ENCODE measurements at places on chromosomes 2 and 18. TPM values are rescaled to one million over a fixed set of nuclear protein-coding genes. Genes with fewer than 3 reads are reported as not detected.

DNA sequence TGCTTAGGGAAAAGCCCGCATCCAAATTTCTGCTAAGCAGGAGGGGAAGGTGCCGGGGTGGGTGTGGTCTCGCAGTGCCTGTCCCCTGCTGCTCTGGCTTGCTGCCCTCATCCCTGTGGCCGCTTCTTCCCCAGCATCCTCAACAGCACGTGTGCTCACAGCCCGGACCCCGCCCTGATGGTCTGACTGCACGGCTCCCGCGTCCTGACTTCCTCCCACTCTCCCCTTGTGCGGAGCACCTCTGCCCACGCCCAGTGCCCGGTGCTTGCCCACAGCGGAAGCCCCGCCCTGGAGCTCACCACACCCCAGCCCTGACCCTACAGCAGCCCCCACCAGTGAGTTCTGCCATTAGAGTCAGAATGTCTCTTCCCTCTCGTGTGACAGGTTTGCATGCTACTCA, 277.9 kb downstream of the NDUFA10 start:
- no peak for DNase-seq

GRCh38 chr2:144642131-144642530, 122.2 kb upstream of the ZEB2 start:
- DNase-seq: no peak

DNA sequence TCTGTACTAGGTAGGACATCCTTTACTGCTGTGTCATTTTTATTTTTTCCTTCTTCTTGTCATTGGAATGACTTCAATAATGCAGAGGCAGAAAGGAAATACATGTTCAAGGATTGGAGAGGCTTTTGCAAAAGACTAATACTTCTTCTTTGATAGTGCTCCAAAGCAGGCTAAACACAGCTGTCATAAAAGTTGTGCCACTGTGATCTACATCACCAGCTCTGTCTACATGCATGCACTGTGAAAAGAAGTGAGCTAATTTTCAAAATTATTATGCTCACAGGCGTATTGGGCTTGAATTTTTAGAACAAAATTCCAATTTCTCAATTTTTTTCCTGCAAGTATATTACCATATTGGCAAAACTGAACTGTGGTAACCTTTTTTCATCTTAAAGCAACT, 37.5 kb upstream of the CALCRL start:
- no peak for DNase-seq

GRCh38 chr2:28004086-28004485, 113.6 kb downstream of the BABAM2 start:
- DNase-seq: no peak

- no peak for DNase-seq
Measured at GRCh38 chr2:147660680-147661079, 184.1 kb upstream of the ACVR2A start.

GRCh38 chr18:63263444-63263843, 56.1 kb downstream of the BCL2 start:
- DNase-seq: no peak

GRCh38 chr2:147222506-147222905, 622.3 kb upstream of the ACVR2A start:
- DNase-seq: no peak

GRCh38 chr2:63131196-63131595, 80.6 kb downstream of the OTX1 start:
- DNase-seq: no peak

IL36G gene
- total RNA-seq: not detected

DNA sequence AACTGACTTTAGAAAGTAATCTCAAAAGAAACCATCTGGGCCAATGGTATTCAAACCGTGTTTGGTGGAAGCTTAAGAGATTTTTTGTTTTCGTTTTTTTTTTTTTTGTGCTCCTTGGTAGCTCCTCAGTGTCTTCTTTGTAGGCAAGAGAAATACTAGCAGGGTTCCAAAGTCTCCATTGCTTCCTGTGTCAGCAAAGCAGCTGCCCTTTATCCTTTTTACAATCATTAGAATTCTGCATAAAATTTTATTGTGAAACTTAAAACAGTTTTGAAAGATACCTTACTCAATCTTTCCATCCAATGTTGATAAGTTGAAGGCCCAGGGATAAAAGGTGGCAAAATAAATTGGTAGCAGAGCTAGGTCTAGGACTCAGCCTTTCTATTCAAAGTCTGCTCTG, 479 bp downstream of the IL1F10 start:
- DNase-seq: no peak

DNA sequence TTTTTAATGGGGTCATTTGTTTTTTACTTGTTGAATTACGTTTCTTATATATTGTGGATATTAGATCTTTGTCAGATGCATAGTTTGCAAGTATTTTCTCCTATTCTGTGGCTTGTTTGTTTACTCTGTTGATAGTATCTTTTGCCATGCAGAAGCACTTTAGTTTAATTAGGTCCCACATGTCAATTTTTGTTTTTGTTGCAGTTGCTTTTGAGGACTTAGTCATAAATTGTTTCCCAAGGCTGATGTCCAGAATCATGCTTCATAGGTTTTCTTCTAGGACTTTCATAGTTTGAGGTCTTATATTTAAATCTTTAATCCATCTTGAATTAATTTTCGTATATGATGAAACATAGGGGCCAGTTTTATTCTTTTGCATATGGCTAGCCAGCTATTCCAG, 13.2 kb downstream of the PIKFYVE start:
- no peak for DNase-seq
